T-helper 22 cell (primary cell): ENCODE measurements at places on chromosomes 6 and 20.

DNA sequence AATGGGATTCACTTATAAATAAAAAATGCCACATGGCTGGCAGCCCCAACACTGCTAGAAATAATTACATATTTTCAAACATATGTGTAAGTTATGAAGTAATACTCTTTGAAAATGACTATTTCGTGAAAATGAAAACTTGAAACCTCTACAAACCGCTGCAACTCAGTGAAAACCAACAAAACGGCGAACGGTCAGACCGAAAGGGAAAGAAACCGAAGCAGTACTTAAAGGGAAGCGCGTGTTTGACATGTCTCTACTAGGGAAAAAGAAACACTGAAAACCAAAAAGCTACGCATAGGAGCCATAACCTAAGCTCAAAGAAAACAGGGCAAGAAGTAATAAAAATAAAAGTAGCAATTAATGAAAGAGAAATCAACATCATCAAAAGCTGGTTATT is 121.0 kb upstream of the GGTLC1 start:
- no peak for DNase-seq

- no peak for DNase-seq
Measured at GRCh38 chr6:145621776-145622175, 113.5 kb downstream of the EPM2A start.

- DNase-seq = no peak
Measured at GRCh38 chr20:25470045-25470444, 62.6 kb downstream of the GINS1 start.

- DNase-seq = no peak
Measured at GRCh38 chr6:4327841-4328240, 192.5 kb upstream of the ECI2 start.

- DNase-seq = no peak
Measured at GRCh38 chr6:167474725-167475124, 149.8 kb downstream of the TTLL2 start.
